ENCODE measurements at places on chromosomes 3 and 15.
A peak's percentile ranks its signal among the peaks of the same experiment; 100 is the strongest.

DNA sequence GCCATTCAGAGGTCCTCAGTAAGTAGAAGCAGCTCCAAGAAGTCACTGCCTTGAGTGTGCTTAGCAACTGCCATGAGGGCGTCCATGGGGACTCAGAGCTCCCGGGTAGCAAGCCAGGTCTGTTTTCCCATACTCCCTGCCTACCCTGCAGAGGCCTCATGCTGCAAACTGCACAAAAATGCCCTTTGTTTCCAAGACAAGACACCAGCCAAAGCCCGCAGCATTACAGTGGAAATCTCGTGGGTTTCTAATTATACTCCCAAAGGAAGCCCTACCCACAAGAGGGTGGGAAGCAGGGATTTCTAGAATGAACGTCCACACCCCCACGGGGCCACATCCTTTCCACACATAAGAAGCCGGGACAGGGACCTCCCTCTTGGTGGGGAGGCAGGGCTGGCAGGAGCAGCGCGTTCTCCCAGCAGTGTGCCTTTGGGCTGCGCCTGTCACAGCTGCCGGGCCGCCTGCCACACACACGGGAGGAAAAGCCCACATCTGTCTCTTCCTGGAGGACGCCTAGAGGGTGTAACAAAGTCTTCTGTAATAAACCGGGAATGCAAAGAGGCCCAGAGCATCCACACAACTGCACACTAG lies 31.1 kb downstream of the FAM174B start:
- DNase-seq = no peak

- DNase-seq = no peak
These were observed 65.8 kb downstream of the EXOG start for GRCh38 chr3:38561746-38562466.

- DNase-seq = no peak
These were observed 95.7 kb downstream of the PPM1L start for GRCh38 chr3:160851629-160852210.

DNA sequence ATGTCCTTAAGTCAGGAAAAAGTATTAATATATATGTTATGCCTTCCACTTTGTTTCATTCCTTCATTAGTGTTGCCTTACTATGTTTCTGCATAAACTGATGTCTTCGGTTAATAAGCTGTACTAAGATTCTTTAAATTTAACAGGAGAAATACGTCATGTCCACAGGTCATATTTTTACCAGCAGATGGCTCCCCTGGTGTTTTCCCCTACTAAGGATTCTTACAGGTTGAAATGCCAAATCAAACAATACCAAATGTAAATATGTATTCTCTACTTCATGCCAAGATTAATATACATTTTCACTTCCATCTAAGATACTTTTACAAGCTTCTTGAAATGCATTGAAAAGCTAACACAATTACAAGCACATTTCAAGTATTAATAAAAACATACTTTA lies 1602.1 kb downstream of the SI start:
- no peak for DNase-seq

DNA sequence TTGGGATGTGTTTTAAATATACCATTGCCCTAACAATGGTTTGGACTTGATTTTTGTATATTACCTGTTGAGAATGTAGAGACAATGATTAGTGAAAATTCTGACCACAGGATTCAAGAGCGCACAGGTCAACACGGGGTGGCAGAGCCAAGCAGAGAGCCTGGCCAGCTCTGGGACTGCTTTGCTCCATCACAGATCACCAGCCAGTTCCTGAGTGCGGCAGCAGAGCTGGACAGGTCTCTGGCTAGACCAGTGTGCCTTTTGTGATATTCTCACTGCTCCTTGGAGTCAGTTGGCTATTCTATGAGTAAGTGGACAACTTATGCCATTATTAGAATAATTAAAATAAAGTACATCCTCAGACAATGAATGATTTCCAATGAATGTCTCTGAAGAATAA lies 351.2 kb upstream of the ATP10A start:
- DNase-seq = no peak

DNA sequence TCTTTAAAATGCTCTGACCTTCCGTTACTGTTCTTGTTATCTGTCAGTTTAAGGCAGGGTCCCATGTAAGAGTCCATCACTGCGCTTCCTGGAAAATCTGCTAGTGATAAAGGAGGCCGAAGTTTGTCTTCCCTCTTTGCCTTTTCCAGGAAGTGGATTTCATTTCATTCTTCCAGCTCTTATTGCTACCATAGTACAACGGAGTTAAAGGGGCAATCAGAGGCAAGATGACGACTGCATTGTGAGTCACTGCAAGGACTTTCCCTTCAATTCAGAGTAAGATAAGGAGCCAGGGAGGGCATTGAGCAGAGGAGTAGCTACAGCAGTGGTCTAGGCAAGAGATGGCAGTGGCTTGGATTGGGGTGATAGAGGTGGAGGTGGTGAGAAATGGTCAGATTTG lies 17.2 kb upstream of the DET1 start:
- DNase-seq = no peak

DNA sequence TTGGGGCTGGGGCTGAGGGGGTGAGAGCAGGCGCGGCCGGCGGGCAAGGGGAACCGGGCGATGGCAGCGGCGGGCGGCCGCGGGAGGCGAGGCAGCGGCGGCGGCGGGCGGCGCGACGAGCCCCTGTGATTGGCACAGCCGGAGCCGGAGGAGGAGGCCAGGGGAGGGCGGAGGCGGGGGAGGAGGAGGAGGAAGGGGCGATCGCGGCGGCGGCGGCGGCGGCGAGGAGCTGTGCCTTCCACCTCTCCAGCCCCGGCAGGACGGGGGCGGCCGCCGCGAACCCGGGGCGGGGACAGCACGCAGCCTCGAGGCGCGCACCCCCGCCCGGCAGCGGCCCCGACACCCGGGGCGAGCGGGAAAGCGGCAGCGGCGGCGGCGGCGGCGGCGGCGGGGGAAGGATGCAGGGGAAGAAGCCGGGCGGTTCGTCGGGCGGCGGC lies at the start of gene SLCO3A1:
Gene SLCO3A1, plus strand, starts transcription at position 198 of the 437 bp plus-strand sequence.
- no peak for DNase-seq

DNA sequence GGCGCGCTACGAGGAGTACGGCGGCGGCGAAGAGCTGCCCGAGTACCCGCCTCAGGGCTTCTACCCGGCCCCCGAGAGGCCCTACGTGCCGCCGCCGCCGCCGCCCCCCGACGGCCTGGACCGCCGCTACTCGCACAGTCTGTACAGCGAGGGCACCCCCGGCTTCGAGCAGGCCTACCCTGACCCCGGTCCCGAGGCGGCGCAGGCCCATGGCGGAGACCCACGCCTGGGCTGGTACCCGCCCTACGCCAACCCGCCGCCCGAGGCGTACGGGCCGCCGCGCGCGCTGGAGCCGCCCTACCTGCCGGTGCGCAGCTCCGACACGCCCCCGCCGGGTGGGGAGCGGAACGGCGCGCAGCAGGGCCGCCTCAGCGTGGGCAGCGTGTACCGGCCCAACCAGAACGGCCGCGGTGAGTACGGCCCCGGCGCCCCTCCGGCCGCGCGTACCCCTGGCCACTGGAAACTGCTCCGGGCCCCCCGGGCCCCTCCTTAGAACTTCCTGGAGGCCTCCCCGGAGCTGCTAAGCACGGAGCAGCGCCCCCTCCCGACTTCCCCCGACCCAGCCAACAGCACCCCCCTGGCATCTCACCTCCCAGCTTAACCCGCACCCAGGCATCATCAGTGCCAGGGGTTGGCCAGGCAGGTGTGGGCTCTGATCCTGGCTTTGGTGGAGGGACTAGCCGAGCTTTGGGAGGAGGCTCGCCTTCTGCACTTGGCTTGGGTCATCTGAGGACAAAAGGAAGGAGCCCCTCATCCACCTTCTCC lies 1.4 kb downstream of the LOXL1 start:
- DNase-seq = peak; percentile 75

- no peak for DNase-seq
These were observed 10.0 kb upstream of the MBNL1 start for GRCh38 chr3:152258448-152259393.

- no peak for DNase-seq
These were observed 42.2 kb downstream of the NGRN start for GRCh38 chr15:90307661-90308060.

GRCh38 chr15:68316061-68316804 lies 38.7 kb downstream of the FEM1B start:
- DNase-seq = no peak

GRCh38 chr3:183214277-183214612 lies 38.8 kb upstream of the B3GNT5 start:
- no peak for DNase-seq
